Keratinocyte (primary cell): ENCODE measurements at places on chromosomes 1 and 21. TPM values are rescaled to one million over a fixed set of nuclear protein-coding genes. Genes with fewer than 3 reads are reported as not detected.

DNA sequence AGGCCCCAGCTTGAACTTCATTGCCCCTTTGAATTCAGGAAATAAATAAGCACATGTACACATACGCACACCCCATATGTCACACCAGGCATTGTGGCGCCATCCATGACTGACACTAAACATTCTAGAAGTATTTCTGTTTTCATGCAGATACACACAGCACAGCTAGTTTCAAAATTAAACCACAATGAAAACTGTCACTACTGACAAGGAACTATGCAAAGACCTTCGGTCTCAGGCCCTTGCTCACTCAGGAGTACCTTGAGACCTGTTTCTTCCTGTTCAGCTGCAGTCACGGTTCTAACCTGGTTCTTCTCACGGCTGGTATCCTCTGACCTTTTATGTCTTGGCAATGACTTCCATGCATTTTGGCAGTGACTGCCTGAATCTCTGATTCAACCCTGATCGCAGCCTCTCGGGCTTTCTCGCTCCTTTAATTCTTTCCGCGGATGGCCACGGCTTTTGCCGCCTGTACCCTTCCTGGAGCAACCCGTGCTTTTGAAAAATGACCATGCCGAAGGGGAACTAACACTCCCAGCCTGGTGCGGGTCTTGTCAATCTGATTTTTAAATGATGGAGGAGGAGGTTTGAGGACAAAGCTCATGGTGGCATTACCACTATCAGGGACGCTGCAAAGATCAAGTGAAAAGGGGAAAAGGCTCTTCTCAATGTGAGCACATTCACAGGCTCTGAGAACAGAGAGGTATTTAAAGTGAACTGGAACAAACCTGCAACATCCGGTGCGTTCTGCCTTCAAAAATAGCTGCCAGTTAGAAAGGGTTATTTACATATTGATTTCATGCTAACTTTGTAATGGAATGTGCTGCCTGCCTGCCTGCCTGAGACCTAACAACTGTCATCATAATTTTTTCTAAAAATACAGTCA lies 384.6 kb downstream of the RRAGC start:
- no peak for DNase-seq

DNA sequence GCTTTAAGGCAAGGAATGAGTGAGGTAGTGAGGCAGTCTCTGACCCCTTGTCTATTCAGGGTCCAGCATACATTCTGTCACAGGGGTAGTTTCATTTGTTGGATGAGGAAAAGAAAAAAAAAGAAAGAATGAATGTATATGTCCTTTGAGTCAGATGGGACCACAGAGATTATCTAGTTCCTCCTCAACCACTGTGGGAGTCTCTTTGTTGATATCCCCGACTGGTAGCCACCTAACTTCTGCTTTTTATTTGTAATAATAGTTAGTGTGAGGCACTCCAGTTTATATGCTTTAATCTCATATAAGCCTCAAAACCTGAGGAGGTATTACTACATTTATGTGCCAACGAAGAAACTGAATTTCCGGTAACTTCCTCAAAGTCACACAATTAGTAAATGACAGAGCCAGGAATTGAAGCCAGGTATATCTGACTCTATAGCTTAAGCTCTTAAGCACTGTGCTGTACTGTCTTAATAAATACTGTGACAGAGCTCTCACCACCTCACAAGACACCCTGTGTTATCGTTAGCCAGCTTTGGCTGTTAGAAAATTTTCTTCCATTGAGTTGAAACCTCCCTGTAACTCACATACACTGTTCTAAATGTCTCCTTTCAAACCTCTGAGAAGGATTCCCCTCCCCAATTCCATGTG lies 82.2 kb downstream of the MDM4 start:
- DNase-seq: no peak

- no peak for DNase-seq
Measured at GRCh38 chr1:190479050-190479397, 1.4 kb upstream of the BRINP3 start.

DNA sequence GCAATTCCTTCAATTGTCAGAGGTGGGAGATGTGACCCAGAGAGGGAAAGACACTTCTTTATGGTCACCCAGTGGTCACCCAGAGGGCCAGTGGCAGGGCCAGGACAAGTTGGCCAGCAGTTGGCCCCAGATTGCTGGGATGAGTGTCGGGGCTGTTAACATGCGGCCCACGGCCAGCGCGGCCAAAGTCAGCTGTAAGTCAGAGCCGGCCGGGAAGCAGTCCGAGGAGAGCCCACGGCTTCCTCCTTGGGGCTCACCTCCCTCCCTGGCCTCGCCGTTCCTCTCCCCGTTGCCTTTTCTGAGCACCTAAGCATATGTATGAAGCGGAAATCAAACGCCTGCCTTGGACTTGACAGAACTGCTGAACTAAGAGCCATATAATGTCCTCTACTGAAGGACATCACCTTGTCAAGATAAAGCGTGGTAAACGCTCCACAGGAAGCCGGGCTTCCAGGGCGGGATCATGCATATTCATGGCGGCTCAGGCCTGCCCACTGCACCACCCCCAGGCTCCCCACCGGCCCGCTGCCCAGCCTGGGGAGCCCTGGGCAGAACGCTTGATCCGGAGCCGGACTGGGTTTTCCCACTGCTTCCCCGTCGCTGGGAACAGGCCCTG lies 245.4 kb upstream of the POU3F1 start:
- DNase-seq: no peak

DNA sequence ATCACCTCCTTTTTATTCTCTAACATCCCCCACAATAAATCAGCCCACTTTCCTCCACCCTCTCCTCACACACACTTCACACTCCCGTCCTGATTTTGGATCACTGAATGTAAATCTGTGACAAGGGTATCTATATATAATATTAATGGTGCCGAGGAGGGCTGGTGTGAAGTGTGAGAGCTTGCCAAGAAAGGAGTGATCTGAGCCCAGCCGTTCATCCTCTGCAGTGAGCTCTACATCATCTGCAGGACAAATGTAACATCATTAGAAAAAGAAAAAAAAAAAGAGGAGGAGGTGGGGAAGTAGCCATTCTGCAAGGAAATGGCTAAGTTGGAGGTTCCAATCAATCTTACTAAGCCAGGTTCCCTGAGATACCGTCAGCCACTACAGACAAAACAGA lies 291.7 kb upstream of the RRP15 start:
- DNase-seq: no peak

- no peak for DNase-seq
Measured at GRCh38 chr1:151132335-151133017, 14.0 kb downstream of the SEMA6C start.

- DNase-seq: no peak
Measured at GRCh38 chr1:51175278-51175677, 60.8 kb upstream of the RNF11 start.

- DNase-seq: peak; percentile 35
Measured at GRCh38 chr1:24235921-24236788, 49.1 kb upstream of the IFNLR1 start.

MMP23B gene
- 0.07 to 0.17 TPM in 2 of 3 replicates, not detected in the other for polyA plus RNA-seq

ACTL8 gene
- not detected in 3 replicates for polyA plus RNA-seq

SPRR1A gene
- 5.5 to 35.0 TPM (median 18.0 TPM) in 3 replicates for polyA plus RNA-seq
